ENCODE measurements at places on chromosomes 7 and 10.

DNA sequence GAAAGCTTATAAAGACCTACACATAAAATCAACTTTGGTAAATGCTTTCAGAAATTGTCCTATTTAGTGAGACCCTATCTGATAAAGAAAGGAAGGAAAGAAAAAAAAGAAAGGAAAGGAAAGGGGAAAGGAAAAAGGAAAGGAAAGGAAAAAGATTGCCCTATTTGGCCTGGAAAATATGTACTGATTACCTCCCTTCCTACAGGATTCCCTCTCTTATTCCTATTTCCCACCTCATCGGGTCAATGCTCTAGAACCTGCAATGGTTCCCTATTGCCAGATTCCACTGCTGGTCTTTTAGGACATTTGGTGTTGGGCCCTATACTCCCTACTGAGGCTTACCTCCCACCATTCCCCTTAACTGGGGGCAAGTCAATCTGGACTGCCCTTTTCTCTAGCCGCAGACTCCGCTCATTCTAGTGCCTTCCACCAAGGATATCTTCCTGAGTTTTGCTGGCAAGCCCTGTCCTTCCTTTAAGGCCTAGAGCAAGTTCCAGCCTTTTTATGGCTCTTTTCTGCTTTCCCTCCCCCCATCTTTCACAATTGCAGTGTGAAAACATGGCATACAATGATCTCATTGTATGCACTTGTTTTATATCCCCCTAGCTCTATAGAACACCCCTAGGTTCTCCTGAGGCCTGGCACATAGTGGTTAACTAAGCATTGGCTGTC lies 4.4 kb downstream of the DDIT4 start:
- DNase-seq, result no peak

DNA sequence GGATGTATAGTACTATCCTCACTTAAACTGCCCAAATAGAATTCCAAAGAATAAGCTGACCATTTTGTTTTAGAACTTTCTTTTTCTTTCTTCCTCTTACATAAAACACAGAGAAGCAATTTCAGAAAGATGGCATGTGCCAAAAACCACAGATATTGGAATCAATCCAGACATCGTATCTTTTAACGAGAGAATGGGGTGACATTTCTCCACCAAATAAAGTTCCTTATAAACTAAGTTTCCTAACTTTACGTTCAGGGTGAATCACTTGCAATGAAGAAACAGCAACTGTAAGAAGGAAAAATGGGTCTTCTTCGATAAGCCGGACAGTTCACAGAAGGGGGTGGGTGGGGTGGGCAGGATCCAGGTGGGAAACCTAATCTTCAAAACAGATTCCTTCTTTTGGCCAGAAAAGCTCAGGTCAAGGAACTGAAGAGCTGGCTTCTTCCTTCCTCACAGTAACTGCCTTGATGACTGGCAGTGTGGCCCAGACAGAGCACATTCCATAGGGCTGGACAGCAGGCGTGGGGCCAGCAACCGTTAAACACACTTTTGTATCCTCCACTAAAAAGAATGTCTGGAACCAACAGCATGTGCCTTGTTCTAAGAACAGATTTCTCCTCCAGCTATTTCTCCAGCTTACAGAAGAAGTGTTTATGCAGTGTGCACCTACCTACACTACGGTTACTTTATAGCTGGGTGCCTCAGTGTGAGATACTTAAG lies 31.5 kb downstream of the CREB3L2 start:
- no peak for DNase-seq

GRCh38 chr7:123974326-123974908 lies 49.4 kb downstream of the SPAM1 start:
- no peak for DNase-seq

GRCh38 chr7:112182749-112183148 lies 23.4 kb downstream of the DOCK4 start:
- no peak for DNase-seq

- no peak for DNase-seq
Measured at GRCh38 chr10:131249955-131250344, 61.6 kb downstream of the TCERG1L start.

DNA sequence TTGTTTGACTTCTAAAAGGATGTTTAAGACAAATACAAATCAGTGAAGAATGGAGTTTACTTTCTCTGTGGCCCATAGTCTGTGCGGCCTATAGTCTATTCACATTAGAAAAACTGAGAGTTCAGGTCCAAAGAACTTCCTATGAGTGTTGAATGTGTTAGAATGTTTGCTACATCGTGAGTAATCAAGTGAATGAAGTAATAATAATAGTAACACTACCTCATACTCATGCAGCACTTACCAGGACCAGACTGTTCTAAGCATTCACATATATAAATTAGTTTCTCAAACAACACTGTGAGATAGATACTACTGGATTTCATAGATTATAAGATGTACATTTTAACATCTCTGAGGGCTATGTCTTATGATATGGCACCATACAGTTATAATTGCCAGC lies 70.4 kb downstream of the RALA start:
- DNase-seq, result no peak

DNA sequence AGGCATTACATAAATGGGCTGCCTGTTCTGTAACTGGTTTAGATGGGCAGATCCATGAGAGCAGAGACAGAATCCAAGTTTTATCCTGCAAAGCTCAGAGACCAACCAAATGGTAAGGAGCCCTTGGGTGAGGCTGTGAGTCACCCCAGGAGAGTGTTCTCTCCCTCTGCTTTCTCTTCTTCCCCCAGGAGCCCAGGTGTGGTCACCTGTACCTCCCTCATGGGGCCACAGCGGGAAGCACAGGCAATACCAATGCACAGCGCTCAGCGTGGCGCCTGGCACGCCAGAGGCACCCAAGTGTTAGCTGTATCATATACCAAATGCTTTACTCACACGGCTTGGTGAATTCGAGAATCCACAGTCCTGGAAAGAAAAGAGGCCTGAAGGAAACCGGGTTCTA lies 39.4 kb downstream of the CTBP2 start:
- DNase-seq, result no peak

DNA sequence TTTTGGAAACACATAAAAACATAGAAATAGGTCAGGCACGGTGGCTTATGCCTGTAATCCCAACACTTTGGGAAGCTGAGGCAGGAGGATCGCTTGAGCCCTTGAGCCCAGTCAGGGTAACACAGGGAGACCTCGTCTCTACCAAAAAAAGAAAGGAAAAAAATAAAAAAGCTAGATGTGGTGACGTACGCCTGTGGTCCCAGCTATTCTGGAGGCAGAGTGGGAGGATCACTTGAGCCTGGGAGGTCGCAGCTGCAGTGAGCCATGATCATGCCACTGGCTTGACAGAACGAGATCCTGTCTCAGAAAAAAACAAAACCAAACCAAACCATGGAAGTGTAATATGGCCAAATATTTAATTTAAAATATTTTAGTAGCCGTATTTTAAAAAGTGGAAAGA lies 55.6 kb downstream of the MCU start:
- no peak for DNase-seq

GRCh38 chr7:108442039-108442568 lies 14.1 kb downstream of the NRCAM start:
- DNase-seq, result peak; percentile 39

- no peak for DNase-seq
Measured at GRCh38 chr7:69819333-69819705, 221.0 kb downstream of the AUTS2 start.

GRCh38 chr10:125455855-125456254 lies 227.1 kb downstream of the TEX36 start:
- no peak for DNase-seq

GRCh38 chr7:108492742-108493141 lies 33.2 kb downstream of the PNPLA8 start:
- DNase-seq, result no peak

GRCh38 chr7:734808-735207 lies 7.7 kb upstream of the PRKAR1B start:
- DNase-seq, result no peak

GRCh38 chr7:56062382-56062781 lies 1.7 kb upstream of the SUMF2 start:
- no peak for DNase-seq

GRCh38 chr10:71534568-71535194 lies 138.0 kb downstream of the CDH23 start:
- no peak for DNase-seq

GRCh38 chr10:22629126-22629525 lies 85.3 kb downstream of the PIP4K2A start:
- DNase-seq, result no peak

DNA sequence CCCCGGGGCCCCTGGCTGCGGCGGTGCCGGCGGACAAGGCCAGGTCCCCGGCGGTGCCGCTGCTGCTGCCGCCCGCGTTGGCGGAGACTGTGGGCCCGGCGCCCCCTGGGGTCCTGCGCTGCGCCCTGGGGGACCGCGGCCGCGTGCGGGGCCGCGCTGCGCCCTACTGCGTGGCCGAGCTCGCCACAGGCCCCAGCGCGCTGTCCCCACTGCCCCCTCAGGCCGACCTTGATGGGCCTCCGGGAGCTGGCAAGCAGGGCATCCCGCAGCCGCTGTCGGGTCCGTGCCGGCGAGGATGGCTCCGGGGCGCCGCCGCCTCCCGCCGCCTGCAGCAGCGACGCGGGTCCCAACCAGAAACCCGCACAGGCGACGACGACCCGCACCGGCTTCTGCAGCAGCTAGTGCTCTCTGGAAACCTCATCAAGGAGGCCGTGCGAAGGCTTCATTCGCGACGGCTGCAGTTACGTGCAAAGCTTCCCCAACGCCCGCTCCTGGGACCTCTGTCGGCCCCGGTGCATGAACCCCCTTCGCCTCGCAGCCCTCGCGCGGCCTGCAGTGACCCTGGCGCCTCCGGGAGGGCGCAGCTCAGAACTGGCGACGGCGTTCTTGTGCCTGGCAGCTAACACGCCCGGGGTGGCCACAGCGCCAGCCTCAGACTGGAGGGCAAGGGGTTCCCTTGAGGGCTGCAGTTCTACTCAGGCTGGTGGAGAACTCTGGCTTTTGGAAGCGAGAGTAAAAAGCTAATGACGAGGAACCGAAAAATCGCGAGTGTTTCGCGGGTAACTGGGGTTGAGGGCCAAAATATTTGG lies 804 bp downstream of the FRAT1 start:
- DNase-seq, result peak; percentile 35

DNA sequence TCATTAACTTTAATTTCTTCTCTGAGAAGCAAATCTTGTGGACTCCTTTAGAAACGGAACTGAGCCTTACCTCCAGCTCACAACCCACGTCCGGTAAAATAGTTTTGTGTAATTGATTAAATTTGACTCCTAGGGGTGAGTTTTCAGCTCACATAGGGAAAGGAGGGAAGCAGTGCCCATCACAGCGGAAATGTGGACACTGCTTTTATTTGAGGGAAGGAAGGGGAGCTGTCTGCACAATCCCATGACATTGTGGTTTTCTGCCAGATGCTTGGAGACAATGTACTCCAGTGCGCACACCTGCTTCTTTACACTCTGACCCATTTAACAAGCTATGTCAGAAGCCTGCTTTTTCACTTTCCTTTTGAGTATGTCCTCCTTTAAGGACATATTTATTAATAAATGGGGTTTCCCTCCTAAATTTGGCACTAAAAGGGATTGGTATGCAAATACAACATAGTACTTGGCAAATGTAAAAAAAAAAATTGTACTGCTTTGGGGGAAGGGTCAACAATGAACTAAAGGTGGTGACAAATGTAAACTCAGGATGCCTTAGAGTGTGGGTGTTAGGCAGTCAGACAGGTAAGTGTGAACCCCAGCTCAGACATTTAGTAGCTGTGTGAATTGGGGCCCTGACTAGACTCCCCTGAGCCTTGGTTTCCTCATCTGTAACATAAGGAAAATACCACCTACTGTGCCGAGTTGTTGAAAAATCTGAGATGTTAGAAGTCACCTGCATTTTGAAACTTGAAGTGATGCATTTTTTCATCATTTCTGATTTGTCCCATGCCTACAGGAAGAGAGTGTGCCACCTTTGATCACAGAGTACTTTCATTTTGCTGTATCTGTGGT lies 90.2 kb upstream of the KLF6 start:
- no peak for DNase-seq

DNA sequence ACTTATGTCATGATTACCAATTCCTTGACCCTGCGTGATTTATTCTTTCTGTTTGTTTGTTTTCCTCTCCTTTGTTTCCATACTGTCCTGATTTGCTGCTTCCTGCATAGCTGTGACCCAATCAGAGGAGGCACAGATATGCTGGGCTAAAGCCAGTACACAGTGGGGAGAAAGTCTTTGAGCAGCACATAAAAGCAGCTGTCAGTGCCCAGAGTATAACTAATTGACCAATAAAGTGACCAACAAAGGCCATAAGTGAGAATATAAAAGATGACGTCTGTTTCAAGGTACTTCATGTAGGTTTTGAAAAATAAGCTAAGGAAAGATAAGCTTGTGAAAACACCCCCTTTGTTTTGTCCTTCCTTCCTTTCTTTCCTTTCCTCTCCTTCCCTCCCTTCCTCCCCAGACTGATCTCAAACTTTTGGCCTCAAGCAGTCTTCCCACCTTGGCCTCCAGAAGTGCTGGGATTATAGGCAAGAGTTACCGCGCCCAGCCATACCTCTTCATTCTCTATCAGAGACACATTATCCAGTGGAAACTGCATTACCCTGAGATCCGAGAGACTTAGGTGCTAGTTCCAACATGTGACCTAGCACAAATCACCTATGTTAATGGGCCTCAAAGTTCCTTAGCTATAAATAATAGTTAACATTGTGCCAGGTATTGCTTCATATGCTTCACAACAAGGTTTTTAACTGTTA lies 17.0 kb downstream of the BCAP29 start:
- DNase-seq, result no peak

- no peak for DNase-seq
Measured at GRCh38 chr7:146948703-146949102, 832.1 kb downstream of the CNTNAP2 start.

DNA sequence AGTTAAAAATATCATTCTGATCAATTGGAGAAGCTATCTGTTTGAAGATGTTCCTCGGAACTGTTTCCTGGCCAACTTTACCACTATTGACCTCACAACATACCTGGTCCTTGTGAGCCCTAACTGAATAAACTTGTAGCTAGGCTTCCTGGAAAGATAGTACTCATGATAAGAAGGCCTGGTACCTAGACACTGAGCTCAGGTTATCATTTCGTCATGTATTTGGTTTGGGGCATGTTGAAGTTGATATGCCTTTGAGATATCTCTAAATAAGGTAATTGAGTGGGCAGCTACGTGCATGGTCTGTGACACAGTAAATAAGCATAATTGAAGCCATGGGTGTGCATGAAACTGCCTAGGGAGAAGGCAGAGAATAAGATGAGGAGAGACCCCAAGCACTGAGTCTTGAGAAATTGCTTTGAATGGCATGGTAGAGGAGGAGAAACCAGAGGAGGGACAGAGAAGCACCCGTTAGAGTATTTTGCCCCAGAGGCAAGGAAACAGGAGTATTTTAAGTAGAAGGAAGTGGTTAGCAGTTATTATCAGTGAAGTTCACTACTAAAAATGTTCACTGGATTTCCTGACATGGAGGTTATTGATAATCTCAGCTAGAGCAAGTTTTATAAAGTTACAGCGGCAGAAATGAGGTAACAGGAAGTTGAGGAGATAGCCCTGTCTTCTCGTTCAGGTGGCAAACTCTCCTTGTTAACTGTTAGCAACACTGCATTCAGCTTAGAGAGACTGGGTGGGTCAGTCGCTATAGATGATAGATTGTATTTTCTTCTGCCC lies 55.6 kb downstream of the CC2D2B start:
- no peak for DNase-seq

DNA sequence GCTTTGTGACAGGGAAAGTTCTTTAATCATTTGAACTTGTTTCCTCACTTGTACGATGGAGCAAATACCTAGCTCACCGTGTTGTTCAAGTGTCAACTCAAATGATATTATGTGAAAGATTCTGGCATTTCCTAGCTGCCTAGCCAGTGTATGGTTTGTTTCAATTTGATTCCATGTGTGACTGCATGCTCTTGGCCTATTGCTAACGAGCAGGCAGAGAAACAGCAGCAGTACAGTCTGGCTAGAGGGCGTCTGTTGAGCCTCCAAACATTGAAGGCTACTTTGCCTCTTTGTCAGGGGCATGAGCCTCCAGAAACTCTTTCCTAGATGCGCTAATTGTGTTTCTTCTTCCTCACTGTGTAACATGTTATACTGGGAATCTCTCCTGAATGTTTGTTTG lies 417.4 kb downstream of the EXOC4 start:
- DNase-seq, result no peak

Measured in stimulated activated CD4-positive, alpha-beta T cell treated with anti-CD3 and anti-CD28 coated beads, Interleukin-12 subunit alpha, Interleukin-12 subunit beta, amount 100 ng/mL, for 48 hours (primary cell).